Stimulated activated CD4-positive, alpha-beta T cell treated with anti-CD3 and anti-CD28 coated beads, Interleukin-1b, Interleukin-23, amount 100 ng/mL, for 1 hour (primary cell): ENCODE measurements at places on chromosomes 7 and 10.

DNA sequence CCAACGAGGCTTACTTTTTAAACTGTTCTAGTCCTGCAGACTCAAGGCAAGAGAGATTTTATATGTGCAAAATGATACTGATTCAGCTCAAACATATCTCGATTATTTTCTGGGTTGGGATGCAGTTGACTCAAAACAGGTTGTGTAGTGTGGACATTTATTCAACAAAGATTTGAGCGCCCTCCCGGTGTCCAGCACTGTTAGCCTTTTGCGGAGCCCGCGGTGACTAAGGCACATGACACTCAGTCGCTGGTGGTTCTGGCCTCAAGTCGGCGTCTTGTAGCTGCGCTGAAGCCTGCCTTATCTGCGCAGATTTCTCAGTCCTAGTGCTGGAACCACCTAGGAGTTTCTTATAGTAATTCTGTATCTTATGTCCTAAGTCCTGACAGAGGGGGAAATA, 938 bp upstream of the CADPS2 start:
- DNase-seq = no peak

DNA sequence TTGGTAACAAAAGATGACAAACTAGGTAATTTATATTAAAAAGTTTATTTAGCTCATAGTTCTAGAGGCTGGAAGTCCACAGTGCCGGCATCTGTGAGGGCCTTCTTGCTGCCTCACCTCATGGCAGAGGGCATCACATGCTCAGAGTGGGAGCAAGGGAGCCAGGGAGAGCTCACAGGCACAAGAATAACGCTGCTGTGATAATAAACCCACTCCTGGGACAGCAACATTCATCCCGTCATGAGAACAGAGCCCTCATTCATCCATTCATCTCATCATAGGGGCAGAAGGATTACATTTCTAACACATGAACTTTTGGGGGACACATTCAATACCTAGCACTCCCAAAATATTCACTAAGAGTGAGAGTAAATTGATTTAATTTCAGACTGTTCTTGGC, 170.6 kb upstream of the AKR1E2 start:
- no peak for DNase-seq

GRCh38 chr10:1574719-1575118, 162.6 kb downstream of the ADARB2 start:
- DNase-seq = no peak

- no peak for DNase-seq
Measured at GRCh38 chr7:148042935-148043631, 547.5 kb upstream of the C7orf33 start.

DNA sequence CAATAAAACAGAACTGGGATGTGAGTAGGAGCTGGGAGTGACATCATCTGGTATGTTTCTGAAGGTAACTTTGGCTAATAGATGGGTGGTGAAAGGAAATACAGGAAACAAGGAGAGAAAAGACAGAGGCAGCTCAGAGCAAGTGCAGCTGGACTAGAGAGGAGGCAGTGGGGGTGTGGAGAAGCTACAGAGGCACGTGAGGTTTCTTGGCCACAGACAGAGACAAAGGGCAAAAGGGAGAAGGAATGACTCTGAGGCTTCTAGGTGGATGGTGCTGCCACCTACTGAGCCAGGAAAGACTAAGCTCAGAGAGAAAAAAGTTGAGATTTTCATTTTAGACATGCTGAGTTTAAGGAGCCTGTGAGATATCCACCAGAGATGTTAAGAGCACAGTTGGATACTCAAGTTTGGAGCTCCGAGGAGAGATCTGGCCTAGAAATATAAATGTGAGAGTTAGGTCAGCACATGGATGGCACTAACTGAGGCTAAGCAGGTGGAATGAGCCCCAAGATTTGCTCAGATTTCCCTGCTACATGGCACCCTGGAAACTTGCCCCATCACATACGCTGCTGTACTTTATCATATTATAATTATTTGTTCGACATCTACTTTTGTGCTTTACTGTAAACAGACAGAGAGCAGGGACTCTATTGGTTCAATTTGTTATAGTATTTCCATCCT, 293.0 kb upstream of the IMMP2L start:
- no peak for DNase-seq

DNA sequence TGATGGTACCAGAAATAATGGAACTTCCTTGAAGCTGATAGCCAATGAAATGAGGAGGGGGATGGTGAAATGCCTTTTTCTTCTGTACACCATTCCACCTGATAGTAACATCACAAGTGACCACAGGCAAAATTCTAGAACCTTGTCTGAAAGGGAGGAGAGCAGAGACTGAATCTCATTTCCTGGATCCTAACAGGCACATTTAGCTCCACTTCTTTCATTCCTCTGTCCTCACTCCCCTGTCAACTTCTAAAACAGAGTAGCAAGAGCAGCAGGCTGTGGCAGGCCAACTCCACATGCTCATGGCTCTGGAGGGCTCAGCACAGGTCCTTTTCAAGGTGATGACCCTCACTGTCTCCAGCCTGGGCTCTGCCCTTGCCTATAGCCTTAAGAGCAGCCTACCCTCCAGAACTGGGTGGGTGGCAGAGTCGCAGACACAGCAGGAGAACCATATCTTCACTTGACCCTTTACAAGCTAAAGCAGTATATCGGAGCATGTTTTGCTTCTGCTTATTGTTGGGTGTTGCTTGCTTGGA, at the start of gene LRRC18:
TSS of gene LRRC18 (minus strand) at position 51 of the 536 bp plus-strand sequence. CDS start 25,685 bp downstream, outside the sequence.
- DNase-seq = no peak

DNA sequence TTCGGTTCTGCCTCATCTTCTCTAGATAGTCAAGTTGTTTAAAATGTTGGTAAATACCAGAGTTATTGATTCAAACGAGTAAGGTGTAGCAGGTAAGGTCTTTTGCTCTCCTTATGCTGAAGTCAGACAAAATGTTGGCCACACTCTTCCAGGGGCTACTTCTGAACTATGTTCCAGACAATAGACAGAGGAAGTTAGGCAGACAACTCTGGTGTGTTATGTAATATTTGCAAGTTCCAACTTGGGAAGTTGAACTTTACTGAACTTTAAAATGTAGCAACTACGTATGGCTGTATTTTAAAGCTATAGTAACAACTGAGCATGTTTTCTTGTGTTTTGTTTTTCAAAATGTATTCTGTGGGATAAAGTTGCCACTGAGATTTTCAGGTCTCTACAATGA, 125.7 kb upstream of the NEBL start:
- no peak for DNase-seq

- DNase-seq = no peak
Measured at GRCh38 chr10:91311601-91312381, 91.3 kb downstream of the PCGF5 start.

GRCh38 chr10:101397140-101397539, 43.2 kb downstream of the BTRC start:
- peak; percentile 13 for DNase-seq
